DMS 273 treated with DMSO at 0.1 percent for 48 hours (cell line): ENCODE measurements at places on chromosomes 6 and 20.

DNA sequence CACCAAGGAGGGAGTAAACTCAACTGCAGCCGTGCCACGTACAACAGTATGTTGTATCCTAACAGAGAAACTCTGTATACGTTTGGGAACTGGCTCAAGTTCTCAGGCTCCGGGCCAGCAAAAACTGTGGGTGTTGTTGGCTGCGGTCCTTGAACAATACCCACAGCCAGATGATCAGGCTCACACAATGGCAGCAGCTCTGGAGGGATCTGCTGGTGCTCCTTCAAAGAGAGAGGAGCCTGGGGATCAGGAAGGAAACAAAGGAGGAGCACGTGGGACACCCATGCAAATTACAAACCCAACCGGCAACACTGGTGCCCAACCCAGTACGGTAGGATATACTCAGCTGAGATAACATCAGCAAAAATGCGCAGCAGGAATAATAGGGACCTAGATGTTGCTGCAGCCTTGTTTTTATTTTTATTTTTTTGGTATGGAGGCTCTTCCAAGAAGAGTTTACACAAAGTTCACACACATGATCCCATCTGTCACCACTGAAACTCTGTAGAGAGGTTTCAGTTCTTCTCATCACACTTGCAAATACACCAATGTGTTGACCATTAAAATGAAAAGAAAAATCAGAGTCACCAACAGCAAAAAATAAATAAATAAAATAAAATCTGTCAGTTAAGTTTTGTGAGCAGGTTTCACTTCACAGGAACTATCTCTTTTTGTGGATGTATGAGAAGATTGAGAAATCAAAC, 41.2 kb upstream of the PDE10A start:
- DNase-seq, result no peak

GRCh38 chr6:162244031-162244430, 483.5 kb downstream of the PRKN start:
- no peak for DNase-seq

DNA sequence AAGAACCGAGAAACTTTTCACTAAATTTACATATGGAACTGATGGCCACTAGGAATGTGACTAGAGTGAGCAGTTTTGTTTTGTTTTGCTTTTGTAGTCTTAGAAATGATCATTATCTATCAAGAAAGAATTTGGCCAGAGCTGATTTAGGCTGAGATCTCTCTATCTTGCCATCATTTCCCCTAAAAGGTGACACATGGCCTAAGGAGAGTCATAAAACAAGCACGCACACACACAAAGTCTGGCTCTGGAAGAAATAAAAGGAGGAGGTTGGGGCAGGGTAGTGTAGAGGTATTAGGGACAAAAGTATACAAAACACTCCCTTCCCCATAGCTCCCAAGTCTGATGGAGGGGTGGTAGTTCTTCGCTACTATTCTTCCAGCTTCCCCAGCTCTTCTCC, 56.4 kb downstream of the RIPOR2 start:
- DNase-seq, result no peak

GRCh38 chr20:46699651-46700359, 9.6 kb upstream of the SLC2A10 start:
- no peak for DNase-seq

DNA sequence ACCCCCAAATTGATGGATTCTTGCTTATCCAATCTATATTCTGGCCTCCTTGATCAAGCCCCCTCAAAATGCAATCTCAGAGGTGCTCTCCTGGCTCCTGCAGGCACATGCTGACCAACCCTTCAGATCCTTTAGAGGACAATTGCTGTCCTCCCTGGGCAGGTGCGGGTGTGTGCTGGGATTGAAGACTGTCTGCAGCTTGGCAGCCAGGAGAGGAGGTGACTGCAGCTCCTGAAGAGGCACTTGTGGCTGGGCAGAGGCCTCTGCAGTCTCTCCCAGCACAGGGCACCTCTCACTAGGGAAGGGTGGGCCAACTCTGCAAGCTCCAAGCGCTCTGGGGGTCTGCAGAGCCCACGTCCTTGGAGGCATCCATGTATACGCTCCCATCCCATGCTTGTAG, 28.5 kb downstream of the SUMO4 start:
- no peak for DNase-seq

- DNase-seq, result no peak
Observed at GRCh38 chr6:26280407-26280806, 84.6 kb upstream of the BTN3A2 start.
